IMR-90 (cell line): ENCODE measurements at places on chromosomes 11 and 22. TPM values are rescaled to one million over a fixed set of nuclear protein-coding genes. Genes with fewer than 3 reads are reported as not detected.
A peak's percentile ranks its signal among the peaks of the same experiment; 100 is the strongest.

DNA sequence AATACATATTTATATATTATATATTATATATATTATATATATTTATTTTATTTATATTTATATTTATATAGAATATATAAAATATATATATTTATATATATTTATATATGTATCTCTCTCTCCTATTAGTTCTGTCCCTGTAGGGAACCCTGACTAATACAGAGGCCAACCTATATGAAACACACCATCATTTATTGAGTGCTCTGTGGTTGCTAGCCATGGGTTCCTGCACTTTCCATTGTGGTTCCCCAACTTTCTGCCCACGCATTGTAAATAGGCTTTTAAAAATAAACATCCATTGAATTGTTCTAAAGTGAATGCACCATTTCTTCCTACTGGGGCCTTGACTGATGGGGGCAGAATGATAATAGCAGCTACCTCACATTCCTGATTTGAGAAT is 93.8 kb upstream of the SESN3 start:
- no peak for DNase-seq

Gene KRTAP5-9
- not detected in 2 replicates for total RNA-seq

Gene PKDREJ
- not detected in 2 replicates for total RNA-seq

- DNase-seq: no peak
Observed at GRCh38 chr11:99634581-99634980, 613.8 kb downstream of the CNTN5 start.

Gene PIWIL4
- total RNA-seq: 0.56 and 0.72 TPM in 2 replicates

DNA sequence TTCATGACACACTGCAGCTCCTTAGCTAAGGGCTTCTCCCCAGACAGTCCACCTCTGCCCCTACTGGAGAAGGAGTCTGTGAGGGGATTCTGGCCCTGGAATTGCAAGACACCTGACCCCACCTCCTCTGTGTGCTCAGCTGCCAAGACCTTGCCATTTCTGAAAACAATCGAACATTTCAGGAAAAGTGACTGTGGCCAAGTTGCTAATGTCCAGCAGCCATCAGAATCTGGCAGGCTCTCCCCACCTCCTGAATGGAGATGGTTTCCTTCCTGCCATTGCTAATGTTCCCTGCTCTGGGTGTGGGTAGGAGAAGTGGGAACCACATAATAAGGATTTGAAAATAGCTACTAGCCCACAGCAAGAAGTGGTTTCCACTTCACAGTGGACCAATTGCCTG is 127.2 kb upstream of the ALX4 start:
- DNase-seq: no peak

- DNase-seq: peak; percentile 98
Observed at GRCh38 chr22:20807315-20807752, 33.4 kb downstream of the SERPIND1 start.

DNA sequence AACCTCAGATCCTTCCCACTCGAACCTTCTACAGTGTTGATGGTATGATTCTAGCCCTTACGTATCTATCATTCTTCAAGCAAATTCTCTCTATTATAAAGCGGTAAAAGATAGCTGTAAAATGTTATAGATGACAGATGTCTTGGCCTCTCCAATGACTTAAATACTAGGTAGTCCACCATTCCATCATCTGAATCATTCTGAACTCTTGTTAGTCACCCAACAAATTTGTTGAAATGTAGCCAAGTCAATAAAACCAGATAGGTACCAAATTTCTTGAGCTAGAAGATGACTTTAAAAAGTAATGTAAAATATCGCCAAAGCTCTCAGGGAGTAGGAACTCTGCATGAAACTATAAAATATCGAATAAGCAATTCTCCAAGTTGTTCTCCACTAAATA is 32.6 kb upstream of the PICALM start:
- DNase-seq: peak; percentile 54

GRCh38 chr11:114284021-114284420 is 12.2 kb upstream of the NNMT start:
- no peak for DNase-seq

DNA sequence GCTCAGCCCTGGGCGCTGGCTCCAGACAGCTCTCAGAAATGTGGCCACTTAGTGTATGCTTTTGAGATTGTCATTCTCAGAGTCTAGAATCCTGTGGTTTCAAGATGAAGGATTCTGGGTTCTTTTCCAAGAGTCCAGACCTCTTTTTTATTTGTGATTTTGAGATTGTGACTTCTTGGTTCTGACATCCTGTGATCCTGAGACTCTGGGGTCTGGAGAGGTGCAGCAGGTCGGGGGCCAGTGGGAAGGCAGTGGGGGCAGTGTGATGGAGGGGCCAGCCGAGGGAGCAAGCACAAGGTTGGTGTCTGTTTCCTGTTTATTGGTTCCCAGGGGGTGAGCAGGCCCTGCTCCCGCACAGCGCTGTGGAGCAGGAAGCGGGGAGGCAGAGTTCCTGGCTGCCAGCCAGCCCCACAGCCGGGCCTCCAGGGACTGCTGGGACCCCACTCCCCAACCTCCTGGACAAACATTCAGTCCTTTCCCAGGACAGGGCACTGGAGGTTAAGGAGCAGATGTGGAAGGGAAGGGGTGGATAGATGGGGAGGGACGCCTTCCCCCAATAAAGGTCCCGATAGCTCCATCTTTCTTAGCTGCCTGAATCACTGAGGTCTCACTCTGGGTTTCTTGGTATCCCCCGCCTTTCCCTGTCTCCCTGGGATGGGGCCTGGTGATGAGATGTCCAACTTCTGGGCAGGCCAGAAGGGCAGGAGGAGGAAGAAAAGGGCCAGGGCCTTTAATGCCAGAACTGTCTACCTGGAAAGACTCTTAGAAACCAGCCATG is 13.7 kb downstream of the ARHGEF17 start:
- DNase-seq: peak; percentile 84

DNA sequence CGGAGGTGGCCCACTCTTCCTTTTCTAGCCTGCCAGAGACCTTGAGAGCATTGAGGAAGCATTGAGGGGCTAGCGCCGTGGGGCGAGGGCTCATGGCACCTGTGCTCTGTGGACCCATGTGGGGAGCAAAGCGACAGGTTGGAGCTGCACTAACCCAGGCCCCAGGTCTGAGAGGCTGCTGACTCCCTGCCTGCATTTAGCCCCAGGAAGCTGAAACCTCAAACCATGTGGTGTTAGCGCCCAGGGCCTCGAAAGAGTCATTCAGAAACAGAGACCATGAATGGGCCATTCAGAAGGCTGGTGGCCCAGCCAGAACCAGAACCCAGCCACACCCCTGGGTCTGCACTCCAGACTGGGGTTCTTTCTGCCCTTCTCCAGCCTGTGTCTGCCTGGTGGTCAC is 88.6 kb downstream of the BCR start:
- no peak for DNase-seq

GRCh38 chr11:18615628-18616392 is 16.2 kb downstream of the MISFA start:
- peak; percentile 82 for DNase-seq

Gene OR5A1
- total RNA-seq: not detected in 2 replicates

DNA sequence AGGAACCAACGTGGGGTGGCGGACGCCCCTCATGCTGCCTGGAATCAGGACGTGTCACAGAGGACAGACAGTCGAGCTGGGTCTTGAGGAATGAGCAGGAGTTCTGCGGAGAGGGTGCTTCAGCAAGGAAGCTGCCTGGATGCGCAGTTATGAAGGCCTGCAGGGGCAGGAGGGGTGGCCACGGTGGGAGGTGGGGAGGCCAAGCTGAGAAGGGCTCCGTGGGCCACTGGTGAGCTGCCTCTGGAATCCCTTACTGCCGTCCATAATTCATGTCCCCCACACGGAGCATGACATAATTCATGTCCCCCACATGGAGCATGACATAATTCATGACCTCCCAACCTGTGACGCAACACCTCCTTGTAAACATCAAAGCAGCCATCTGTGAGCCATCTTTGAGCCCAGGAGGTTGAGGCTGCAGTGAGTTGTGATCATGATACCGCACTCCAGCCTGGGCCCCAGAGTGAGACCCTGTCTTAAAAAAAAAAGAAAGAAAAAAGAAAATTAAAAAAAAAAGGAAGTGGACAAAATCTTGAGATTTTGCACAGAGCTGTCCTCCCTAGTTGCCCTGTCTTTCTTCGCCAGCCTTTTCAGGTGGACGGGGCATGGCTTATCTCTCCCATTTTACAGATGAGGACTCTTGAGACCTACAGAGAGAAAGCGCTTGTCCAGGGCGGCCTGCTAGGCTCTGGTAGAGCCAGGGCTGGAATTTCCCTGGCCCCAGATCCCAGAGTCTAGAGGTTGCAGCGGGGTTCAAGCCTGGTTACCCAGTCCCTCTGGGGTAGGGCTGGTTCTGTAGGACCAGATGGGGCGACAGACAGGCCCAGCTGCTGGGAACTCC is 24.3 kb upstream of the PICK1 start:
- DNase-seq: peak; percentile 90

GRCh38 chr11:124892750-124893454 is 4.8 kb downstream of the ROBO4 start:
- no peak for DNase-seq

Gene DDX25
- under 0.01 TPM in 1 of 2 replicates, not detected in the other for total RNA-seq

Gene VSIG10L2
- total RNA-seq: under 0.01 TPM in 1 of 2 replicates, not detected in the other

- no peak for DNase-seq
Observed at GRCh38 chr11:29801561-29801960, 215.3 kb downstream of the KCNA4 start.

Gene PDE3B
- 1.1 and 1.3 TPM in 2 replicates for total RNA-seq

Gene MS4A15
- total RNA-seq: not detected in 2 replicates

DNA sequence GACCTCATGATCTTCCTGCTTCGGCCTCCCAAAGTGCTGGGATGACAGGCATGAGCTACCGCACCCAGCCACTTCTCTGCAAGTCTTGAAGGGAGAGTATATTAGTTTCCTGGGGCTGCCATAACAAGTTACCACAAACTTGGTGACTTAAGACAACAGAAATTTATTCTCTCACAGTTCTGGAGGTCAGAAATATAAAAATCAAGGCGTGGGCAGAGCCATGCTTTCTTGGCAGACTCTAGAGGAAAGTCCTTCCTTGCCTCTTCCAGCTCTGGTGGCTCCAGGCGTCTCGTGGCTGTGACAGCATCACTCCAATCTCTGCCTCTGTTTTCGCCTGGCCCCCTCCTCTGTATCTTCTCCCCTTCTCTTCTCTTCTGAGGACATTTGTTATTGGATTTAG is 110.2 kb upstream of the NAV2 start:
- no peak for DNase-seq

DNA sequence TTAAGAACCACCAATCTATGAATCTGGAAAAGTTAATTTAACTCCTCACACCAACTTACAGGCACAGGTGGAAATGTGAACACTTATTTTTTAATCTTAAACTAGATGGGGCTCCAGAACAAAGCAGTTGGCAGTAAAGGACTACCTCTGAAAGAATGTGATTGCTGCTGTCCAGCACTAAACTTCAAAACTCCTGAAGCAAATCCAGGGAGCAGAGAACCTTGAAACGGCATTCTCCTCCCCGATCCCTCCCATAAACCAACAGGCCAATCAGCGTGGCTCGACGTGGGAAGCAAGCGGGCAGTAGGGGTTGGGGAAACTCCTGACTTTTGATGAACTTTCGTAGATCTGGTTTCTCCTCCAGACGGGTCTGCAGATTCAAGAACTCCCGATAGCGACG is 5.0 kb downstream of the SNX19 start:
- no peak for DNase-seq

- no peak for DNase-seq
Observed at GRCh38 chr22:35736166-35736565, 18.5 kb downstream of the APOL5 start.

- no peak for DNase-seq
Observed at GRCh38 chr11:4647766-4648165, 4.0 kb downstream of the OR51E1 start.

- no peak for DNase-seq
Observed at GRCh38 chr11:1130276-1131032, 27.3 kb upstream of the MUC5AC start.

DNA sequence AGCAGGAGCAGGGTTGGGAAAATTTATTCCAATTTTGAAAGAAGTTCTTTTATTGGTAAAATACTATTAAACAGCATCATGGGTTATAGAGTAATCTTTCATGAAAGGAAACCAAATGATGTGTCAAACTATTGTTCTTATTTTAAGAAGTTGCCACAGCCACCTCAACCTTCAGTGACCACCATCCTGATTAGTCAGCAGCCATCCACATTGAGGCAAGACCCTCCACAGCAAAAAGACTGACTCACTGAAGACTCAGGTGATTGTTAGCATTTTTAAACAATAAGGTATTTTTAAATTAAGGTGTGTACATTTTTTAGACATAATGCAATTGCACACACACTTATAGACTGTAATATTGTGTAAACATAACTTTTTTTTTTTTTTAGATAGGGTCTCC is 3.7 kb upstream of the HEPHL1 start:
- DNase-seq: peak; percentile 29

- no peak for DNase-seq
Observed at GRCh38 chr11:14953904-14954303, 18.2 kb downstream of the CALCA start.

Gene KCNJ4
- not detected in 2 replicates for total RNA-seq
